ENCODE measurements at places on chromosomes 7 and 10. TPM values are rescaled to one million over a fixed set of nuclear protein-coding genes. Genes with fewer than 3 reads are reported as not detected.

- DNase-seq = peak; percentile 87
Measured at GRCh38 chr7:159012353-159013069, 132.2 kb downstream of the VIPR2 start.

DNA sequence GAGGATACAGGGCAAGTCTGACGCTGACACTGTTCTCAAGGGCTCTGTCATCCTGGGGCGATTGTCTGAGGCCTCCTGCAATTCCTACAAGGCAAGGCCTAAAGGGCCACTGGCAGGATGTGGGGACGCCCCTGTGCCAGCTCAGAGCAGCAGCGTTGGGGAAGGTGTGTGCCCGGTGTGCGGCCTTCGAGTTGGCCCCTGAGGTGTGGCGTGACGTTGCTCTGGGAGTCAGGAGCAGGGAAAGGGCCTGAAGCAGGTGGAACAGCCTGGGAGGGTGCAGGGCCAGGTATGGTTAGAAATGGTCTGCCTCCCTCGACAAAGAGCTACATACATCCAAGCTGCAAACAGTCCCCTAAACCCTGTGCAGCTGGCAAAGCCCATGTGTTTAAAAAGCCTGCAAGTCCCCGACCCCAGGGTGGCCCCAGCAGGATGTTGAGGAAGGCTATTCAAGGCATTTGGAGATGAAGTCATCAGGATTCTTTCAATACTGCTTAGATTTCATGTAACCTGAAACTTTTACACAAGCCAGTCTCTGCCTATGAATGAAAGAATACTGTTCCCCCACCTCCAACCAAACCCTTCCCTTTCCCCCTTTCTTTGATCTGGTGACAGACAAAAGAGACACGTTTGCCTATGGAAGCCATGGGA, 142.5 kb upstream of the TNS3 start:
- DNase-seq = no peak

- DNase-seq = no peak
Measured at GRCh38 chr10:42950606-42951485, 126.0 kb upstream of the RET start.

The CLRN3 gene
- total RNA-seq = not detected

Measured in Right ventricle myocardium inferior (tissue), 1 donor.